ENCODE measurements at places on chromosomes 5 and 9. TPM values are rescaled to one million over a fixed set of nuclear protein-coding genes. Genes with fewer than 3 reads are reported as not detected.

The TRIM36 gene
- 4.1 TPM for total RNA-seq

The CER1 gene
- not detected for total RNA-seq

The CTXN3 gene
- total RNA-seq, result not detected

The FANCG gene
- 38.8 TPM for total RNA-seq

The TSLP gene
- not detected for total RNA-seq

The RARS1 gene
- 61.8 TPM for total RNA-seq

The GPR21 gene
- 16.8 TPM for total RNA-seq

The FOXD4L4 gene
- 0.14 TPM for total RNA-seq

The PRRT1B gene
- not detected for total RNA-seq

The GFRA3 gene
- total RNA-seq, result 0.37 TPM

The PFDN1 gene
- total RNA-seq, result 49.8 TPM

DNA sequence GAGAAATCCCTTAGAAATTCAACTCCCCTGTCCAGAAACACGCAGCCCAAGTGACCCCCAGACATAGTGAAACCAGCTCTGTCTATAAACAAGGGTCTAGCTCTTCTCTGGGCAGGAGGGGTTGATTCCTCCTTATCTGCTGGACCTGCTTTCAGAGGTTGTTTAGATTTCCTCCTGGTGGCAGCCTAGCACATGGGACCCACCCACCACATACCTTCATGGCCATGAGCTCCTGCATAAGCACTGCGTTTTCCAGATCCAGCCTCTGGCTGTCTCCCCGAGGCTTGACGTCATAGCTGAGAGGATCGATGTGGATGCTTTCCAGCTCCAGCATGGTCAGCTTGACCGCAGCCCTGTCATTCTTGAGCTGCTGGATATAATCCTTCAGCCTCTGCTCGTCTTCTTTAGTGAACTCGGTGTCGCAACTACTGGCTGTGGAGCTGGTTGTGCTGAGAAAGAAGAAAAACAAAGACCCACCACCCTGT, 77.0 kb downstream of the DCP2 start:
- peaks cover 4% of the 10 kb centered on the region for H3K4me1 ChIP-seq
- H3K4me3 ChIP-seq, result no peak overlapping the region
- no peaks in the 10 kb centered on the region for H3K27me3 ChIP-seq
- DNase-seq, result no peak
- H3K27ac ChIP-seq, result no peak overlapping the region

DNA sequence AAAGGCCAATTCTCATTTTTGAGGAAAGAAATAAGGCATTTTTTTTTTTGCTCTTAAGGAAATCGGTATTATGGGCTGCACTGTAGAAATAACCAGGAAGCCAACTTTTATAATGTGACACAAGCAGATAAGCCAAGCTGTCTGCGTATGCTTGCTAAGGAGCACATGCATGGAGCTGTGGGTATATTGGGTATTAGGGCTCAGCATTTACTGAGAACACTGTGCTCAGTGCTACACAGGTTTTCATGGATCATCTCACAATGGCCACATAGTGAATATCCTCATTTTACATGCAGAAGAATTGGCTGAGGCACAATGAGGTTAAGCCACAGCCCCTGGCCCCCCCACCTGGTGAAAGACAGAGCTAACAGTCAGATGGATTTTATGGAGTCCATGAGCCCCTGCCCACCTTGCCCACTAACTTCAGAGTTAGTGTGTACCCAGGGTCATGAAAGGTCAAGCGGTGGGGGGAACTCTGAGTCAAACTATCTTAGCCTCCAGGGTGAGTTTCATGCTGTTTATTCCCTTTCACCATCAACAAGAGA, 204.8 kb downstream of the SPATA31A6 start:
- no peaks in the 10 kb centered on the region for H3K4me1 ChIP-seq
- H3K4me3 ChIP-seq, result no peak overlapping the region
- DNase-seq, result no peak
- H3K36me3 ChIP-seq, result no peaks in the 10 kb centered on the region

DNA sequence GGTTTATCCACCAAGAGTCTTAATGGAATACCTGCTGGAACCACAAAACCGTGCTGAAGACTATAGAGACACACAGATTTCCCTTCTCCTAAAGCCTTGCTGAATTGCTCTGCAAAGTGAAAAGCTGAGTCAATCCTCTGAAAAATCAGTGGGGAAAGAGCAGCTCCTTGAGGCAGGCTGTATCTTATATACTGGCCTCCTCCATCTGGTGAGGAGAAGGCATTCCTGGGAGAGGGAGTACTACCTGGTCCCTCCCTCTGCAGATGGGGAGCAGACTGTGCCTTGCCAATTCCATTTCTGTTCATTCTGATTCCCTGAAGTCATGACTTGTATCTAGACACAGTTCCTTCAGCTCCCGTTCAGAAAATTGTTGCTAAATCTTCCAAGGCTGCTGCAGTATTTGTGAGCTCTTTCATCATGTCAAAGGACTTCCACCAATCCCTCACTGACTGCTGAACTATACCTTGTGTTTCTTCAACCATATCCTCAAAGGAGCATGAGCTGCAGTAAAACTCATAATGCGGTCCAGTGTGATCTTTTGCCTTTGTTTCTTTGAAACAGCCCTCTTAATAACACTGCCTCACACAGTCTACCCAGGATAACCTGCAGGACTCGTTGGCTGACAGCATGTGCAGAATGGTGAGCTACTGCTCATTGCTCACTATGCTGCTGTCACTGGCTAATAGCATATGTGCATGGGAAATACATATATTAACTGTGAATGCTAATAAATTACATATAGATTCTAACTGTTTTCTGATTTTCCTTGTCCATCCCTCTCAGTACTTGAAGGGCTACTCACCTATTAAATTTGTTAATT, 84.5 kb downstream of the FOXD1 start:
- no peak overlapping the region for H3K27ac ChIP-seq
- no peaks in the 10 kb centered on the region for H3K27me3 ChIP-seq
- H3K4me1 ChIP-seq, result no peaks in the 10 kb centered on the region
- H3K4me3 ChIP-seq, result no peak overlapping the region
- DNase-seq, result no peak
- no peaks in the 10 kb centered on the region for H3K36me3 ChIP-seq

GRCh38 chr5:138752341-138752950, 779 bp upstream of the CTNNA1 start:
- H3K36me3 ChIP-seq, result no peaks in the 10 kb centered on the region
- H3K4me3 ChIP-seq, result peak overlapping the region; percentile 69
- H3K27me3 ChIP-seq, result peaks cover 7% of the 10 kb centered on the region
- DNase-seq, result no peak
- no peak overlapping the region for H3K27ac ChIP-seq

- peak; percentile 52 for DNase-seq
- H3K27me3 ChIP-seq, result no peaks in the 10 kb centered on the region
- H3K4me1 ChIP-seq, result no peaks in the 10 kb centered on the region
Measured at GRCh38 chr9:81686614-81687520, 2.5 kb downstream of the TLE1 start.

GRCh38 chr5:153782589-153783361, 255.9 kb downstream of the FAM114A2 start:
- H3K27me3 ChIP-seq, result no peaks in the 10 kb centered on the region
- H3K36me3 ChIP-seq, result no peaks in the 10 kb centered on the region
- H3K4me1 ChIP-seq, result no peaks in the 10 kb centered on the region
- H3K27ac ChIP-seq, result no peak overlapping the region
- DNase-seq, result no peak
- H3K4me3 ChIP-seq, result no peak overlapping the region

GRCh38 chr9:116895961-116896360, 208.9 kb downstream of the TRIM32 start:
- H3K27me3 ChIP-seq, result no peaks in the 10 kb centered on the region
- no peak overlapping the region for H3K4me3 ChIP-seq
- H3K27ac ChIP-seq, result no peak overlapping the region
- H3K36me3 ChIP-seq, result no peaks in the 10 kb centered on the region
- no peak for DNase-seq

- no peaks in the 10 kb centered on the region for H3K36me3 ChIP-seq
- no peaks in the 10 kb centered on the region for H3K27me3 ChIP-seq
- no peak for DNase-seq
- no peak overlapping the region for H3K27ac ChIP-seq
Measured at GRCh38 chr5:11390291-11390767, 513.9 kb downstream of the CTNND2 start.

- no peak overlapping the region for H3K27ac ChIP-seq
- H3K36me3 ChIP-seq, result peaks cover 24% of the 10 kb centered on the region
- H3K27me3 ChIP-seq, result no peaks in the 10 kb centered on the region
- H3K4me1 ChIP-seq, result no peaks in the 10 kb centered on the region
Measured at GRCh38 chr5:154829181-154829588, 21.2 kb downstream of the FAXDC2 start.

DNA sequence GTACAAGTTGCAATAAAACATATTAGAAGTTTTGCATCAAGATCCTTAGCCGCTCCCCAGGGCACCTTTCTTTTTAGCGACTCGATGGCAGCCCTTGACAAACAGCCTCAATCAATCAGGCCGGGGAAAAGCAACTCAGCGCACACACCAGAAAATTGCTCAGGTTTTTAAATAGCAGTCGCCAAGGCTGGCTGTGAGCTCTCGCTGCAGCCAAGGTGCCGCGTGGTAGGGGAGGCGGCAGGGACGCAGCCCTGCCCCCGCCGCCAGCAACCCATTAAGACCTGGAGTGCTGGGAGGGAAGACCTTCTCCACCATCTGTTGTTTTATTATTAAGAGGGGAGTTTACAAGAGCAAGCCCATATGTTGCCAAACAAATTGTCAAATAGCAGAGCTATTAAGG, 22.6 kb downstream of the ASS1 start:
- no peak for DNase-seq
- H3K4me3 ChIP-seq, result no peak overlapping the region
- no peaks in the 10 kb centered on the region for H3K4me1 ChIP-seq
